ENCODE measurements at places on chromosomes 6 and 20.

DNA sequence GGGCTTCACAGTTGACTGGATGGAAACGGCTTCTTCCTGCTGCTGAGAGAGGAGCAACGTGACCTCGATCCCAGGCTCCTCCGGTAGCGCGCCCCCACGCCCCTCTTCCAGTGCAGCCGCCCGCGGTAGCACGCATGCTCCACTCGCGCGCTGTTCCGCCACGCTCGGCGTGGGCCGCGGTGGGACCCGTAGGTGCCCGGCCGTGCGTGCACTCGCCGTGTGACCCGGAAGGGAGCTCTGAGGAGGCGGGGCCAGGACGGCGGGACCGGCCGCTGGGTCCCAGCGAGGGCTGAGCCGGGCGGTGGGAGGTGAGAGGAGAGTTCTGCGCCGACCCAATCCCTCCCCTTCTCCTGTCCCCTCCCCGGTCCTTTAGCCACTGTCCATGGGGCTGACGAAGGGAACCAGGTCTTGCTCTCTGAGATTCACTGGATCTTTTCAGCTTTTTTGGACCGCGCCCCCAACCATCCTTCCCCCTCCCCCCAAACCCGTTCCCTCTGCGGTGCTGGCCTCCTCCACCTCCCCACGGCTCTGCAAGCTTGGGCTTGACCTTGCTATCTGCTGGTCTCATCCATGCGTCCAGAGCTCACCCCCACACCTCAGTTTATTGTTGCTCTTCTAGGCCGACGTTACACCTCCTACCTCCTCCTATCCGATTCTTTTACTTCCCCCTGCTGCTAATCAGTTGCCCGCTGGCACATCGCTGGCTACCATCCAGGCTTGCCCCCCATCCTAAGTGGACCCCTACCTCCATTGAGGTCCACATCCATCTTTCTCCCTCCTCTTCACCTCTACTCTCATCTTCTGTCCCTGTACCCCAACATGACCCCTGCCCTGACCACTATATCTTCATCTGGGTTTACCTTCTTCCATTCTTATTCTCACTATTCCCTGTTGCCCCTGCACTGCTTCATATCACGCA is at the start of gene CUL9:
Gene CUL9 (plus strand): TSS at position 255 of the 919 bp plus-strand sequence. CDS start 2,115 bp downstream, outside the sequence.
- peak; percentile 89 for DNase-seq

DNA sequence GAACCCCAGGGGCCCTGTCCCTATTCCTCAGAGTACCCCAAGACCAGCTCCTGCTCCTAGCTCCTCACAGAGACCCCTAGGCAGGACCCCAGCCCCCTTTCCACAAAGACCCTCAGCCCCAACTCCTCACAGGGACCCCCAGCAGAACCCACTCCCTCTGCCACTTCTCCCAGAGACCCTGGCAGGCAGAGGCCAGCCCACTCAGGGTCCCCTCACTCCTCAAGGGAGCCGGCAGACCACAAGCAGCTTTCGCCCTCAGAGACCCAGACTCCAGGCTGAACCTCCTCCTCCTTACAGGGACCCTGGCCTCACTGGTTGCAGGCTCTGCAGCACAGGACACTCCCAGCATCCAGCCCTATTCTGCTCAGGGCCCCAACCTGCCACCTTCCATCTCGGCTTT is 575 bp downstream of the SLC44A4 start:
- no peak for DNase-seq

DNA sequence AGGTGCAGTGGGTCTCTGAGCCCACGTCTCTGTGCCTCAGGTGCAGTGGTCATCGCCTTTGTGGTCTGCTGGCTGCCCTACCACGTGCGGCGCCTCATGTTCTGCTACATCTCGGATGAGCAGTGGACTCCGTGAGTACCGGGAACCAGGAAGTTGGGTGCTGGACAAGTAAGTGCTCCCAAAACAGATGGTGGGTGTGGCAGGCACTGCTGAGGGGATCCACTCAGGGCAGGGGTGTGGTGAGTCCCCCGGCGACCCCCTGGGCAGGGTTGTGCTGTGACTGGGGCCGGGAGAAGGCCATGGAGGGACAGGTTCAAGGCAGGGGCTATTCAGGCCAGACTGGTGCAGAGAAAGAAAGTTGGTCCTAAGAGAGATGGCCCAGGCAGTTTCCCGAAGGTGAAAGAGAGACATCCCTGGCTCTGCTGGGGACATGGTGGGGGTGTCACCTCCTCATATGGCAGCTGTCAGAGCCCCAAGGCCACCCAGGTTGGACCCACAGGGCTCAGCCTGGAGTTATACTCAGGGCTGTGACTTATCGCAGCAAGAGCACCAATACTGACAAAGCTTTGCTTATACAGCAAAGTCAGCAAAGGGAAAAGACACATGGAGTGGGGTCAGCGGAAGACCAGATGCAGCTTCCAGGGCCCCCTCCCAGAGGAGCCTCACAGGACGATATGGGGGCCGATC is 37.9 kb upstream of the MRGBP start:
- no peak for DNase-seq

- no peak for DNase-seq
Observed at GRCh38 chr20:3606021-3606420, 57.2 kb downstream of the GFRA4 start.

DNA sequence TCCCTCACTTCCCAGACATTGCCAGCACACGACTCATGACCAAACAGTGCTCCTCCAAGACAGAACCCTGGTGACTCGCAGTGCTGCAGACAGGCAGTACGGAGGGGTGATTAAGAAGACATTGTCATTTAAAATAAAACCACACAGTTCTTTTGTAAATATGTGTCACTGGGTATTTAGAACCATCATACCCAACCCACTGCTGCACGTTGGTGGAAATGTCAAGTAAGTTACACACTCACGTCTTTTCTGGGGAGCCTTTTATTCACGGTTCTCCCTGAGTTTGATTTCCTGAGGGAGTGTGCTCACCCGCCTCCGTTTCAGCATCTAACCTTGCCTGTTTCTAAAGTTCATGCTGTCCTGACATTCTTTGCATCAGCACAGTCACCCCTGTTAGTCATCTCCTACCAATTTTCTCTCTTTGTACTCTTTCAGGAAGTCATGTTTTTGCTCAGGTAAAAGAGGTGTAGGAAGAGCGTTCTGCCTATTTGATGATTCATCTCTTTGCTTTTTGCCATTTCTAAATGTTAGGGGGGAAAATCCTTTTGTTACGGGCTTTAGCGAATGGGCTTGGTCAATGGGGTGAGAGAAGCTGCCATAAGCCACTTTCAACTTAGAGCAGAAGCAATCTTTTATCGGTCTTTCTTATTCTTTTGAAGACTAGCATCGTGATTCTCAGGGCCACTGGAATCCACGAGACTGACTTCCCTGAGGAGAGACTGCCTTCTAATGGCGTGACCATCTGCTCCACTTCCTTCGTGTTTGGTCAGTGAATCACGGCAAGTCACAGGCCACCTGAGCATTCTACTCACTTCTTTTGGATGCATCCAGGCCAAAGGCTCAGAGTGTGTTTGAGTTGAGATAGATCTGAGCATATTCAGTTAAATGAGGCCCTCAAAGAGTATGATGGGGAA is 512.8 kb upstream of the JARID2 start:
- no peak for DNase-seq

- DNase-seq: no peak
Observed at GRCh38 chr20:16308754-16309153, 264.5 kb downstream of the KIF16B start.

DNA sequence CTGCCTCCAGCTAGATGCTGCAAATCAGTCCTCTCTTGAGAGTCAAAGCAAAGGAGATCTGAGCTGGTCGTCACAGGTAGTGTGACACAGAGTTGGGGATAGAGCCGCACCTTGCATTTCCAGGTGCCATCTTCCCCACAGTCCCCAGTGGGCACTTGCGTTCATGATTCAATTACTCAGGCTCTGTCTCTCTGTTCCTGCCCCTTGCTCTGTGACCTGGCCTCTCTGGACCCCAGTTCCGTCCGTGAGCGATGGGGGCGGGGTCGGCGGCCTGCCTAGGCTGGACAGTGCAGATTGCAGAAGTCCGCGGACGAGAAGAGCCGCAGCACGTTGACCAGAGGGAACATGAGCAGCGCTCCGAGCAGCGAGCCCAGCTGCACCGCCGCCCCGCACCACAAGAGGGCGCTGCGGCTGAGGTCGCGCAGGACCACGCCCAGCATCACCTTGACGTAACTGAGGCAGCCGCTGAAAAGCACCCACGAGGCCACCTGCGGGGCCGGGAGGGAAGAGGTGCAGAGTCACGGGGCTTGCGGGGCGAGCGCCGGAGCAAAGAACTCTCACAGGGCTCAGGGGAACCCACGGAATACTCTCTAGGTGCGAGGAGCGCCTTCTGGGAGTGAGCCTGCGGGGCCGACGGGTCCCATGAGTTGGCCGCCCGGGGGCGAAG is 7.4 kb downstream of the SLC52A3 start:
- peak; percentile 48 for DNase-seq

DNA sequence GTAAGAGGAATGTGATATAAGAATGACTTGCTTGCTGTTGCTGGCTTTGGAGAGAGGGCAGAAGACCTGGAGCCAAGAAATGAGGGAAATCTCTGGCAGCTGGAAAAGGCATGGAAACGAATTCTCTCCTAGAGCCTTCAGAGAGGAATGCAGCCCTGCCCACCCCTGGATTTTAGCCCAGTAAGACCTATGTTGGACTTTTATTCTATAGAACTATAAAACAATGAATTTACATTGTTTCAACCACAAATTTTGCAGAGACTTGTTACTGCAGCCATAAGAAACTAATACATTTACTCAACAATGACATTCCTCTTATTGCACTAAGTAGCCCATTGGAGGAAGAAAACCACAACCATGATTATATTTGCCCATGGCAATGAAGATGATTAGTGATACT is 39.5 kb upstream of the PREP start:
- no peak for DNase-seq

GRCh38 chr6:35312807-35313206 is 15.2 kb downstream of the DEF6 start:
- DNase-seq: no peak

DNA sequence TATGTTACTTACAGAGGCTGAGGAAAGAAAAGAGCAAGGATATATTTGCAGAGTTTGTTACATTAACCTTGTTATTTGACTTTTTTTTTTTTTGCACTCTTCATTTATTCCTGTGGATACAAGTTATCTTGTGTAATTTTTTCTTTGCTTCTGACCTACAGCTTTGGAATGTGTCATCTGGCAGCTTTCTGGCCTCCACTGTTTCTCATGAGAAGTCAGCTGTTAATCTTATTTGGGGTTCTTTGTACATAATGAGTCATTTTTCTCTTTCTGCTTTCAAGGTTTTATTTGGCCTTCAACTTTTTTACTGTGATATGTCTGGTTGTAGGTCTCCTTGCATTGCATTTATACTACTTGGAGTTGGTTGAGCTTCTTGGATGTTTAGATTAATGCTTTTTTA is 333.4 kb downstream of the SMOC2 start:
- no peak for DNase-seq

- no peak for DNase-seq
Observed at GRCh38 chr6:104118274-104118673, 741.4 kb downstream of the HACE1 start.

DNA sequence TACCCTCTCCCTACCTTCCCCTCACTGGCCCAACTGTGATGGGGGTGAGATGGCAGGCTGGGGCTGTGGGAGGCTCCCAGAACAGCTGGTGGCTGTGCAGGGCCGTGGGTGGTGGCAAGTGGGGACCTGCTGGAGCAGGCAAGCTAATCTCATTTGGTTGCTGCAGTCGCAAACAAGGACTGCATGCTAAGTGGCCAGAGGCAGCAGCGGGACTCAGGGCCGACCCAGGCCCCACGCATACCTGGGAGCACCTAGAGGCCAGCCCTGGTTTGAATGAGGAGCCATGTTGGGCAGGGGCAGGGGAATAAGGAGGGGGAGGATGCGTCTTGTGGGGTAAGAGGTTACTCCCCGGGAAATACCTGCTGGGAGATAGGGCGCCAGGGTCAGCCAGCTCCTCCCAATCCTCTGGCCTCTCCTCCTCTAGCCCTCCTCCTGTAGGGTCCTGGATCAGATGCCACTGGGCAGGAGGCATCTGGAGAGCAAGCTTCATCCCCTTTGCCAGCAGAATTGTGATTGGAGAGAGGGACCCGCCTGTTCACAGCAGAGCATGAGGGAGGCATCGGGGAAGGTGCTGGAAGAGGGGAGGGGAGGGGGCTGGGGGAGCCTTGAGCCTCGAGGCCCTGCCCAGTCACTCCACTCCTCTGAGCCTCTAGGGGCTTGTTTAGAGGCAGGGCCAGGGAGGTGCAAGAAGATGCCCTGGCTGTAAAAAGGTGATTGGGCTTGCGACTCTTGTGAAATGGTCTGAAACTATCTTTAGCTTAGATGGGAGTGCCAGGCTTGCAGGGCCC is 24.3 kb upstream of the CDH22 start:
- no peak for DNase-seq

DNA sequence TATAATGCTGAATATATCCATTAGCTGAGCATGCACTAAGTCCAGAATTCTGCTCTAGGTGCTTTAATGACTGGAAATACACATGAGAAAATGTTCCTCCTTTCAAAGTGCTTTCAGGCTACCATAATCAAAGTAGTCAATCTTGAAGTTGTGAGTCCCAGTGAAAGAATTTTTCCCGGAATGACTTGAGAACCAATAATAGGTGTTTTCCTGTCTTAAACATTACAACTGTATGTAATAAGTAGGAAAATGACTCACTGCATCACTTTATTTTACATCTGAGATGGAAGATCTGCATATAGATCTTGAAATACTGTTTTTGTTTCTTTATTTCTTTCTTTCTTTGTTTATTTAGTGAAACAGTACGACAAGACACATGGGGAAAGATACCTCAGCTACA is 437.4 kb upstream of the JAG1 start:
- no peak for DNase-seq

DNA sequence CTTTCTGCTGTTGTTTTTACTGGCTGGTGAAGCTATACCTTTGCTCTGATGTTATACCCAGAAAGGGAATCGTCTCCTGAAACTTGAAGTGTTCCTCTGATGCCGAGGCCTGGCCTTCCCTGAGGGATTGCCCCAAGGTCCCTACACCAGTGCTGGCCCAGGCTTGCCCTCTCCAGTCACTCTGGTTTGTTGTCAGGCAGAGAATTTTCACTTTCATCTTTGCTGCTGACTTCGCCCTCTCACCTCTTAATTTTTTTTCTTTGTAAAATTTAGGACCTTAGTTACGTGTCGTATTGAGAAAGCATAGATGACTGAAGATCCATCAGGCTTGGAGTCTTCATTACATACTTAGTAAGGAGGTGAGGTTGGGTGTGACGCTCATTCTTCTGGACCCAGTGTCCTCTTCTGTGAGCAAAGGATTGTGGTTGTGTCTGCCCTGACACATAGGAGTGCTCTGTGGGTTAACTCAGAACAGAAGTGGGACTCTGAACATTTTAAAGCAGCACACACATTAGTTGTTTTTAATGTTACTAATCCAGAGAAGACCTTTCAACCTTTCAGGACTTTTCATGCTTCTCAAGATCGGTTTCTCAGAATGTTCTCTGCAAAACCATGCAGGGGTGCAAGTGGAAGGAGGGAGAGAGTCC is 45.4 kb downstream of the TULP4 start:
- DNase-seq: no peak

GRCh38 chr20:37822141-37822601 is 80.8 kb upstream of the VSTM2L start:
- no peak for DNase-seq

DNA sequence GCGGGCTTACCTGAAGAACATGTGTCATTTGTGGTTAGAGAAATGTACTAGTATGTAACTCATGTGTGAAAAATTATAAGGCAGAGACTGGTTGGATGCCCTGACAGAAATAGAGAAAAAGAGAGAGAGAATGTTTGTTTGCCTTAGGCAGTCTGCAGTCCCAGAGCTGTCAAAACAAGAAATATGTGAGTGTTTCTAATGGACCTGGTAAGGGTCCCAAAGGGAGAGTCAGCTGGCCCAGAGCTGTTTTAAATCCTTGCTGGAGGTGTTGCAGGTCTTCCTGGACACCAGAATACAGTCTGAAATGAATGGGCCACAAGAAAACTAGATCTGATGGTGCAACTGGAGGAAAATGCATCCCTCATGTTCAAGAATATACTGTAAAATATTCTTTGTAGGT is 158.3 kb upstream of the OGFRL1 start:
- DNase-seq: no peak
